ENCODE measurements at places on chromosomes 6 and 20.
A peak's percentile ranks its signal among the peaks of the same experiment; 100 is the strongest.

- H3K27me3 ChIP-seq = peaks cover 13% of the 10 kb centered on the region
- no peak overlapping the region for H3K4me3 ChIP-seq
- H3K4me1 ChIP-seq = no peaks in the 10 kb centered on the region
- no peak overlapping the region for H3K27ac ChIP-seq
- DNase-seq = no peak
Observed at GRCh38 chr6:139858429-139858828, 484.0 kb upstream of the CITED2 start.

DNA sequence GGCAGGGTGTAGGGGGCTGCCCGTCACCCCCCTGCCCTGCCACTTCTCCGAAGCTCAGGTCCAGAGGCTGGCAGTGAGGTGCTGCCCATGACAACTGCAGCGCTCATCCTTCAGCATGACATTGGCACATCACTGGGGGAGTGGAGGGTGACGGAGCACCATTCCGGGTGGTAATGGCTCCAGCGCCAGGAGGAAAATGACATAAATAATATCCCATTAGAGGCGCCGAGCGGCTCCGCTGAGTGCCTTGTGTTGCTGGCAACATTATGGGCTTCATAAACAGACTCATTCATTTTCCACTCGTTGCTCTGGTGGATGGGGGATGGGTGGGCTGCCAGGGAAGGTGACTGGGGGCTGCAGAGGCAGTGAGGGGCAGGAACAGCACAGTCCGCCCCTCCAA is 56.9 kb upstream of the CTNNBL1 start:
- H3K27me3 ChIP-seq = peaks cover 18% of the 10 kb centered on the region
- no peak overlapping the region for H3K4me3 ChIP-seq
- H3K36me3 ChIP-seq = no peaks in the 10 kb centered on the region

DNA sequence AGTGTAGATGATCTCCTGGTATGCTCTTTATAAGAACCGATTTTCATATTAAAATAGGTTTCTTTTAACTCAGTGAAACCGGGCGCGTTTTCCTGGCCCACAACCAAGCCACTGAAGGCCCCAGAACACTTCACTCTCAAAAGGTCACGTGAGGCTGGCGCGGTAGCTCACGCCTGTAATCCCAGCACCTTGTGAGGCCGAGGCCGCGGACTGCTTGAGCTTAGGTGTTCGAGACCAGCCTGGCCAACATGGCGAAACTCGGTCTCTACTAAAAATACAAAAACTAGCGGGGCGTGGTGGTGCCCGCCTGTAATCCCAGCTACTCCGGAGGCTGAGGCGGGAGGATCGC is 402 bp upstream of the TAF8 start:
- DNase-seq = no peak
- H3K4me1 ChIP-seq = peaks cover 67% of the 10 kb centered on the region
- H3K27me3 ChIP-seq = no peaks in the 10 kb centered on the region
- peak overlapping the region; percentile 98 for H3K4me3 ChIP-seq
- peak overlapping the region; percentile 99 for H3K27ac ChIP-seq

- peak overlapping the region; percentile 23 for H3K4me3 ChIP-seq
- peaks cover 57% of the 10 kb centered on the region for H3K4me1 ChIP-seq
- H3K36me3 ChIP-seq = peaks cover 1% of the 10 kb centered on the region
- peak; percentile 77 for DNase-seq
Observed at GRCh38 chr6:137944793-137945498, 77.9 kb downstream of the TNFAIP3 start.

DNA sequence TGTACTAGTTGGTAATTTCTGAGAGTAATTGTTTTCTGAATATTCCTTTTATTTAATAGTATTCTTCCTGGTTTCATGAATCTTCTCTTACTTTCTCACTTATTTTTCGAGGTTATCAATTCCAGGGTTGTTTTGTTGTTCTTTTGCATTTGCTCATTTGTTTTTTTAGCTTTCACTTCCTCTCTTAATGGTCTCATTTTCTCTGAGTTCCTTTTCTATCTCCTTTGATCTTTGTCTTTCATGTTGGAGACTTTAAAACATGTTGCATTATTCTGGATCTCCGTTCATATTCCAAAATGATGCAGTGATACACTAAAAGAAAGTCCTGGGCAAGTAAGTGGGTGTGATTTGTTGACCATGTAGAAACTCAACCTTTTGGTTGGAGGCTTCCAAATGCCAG is 345.3 kb upstream of the SLC35B3 start:
- no peak for DNase-seq
- no peaks in the 10 kb centered on the region for H3K4me1 ChIP-seq
- H3K27ac ChIP-seq = no peak overlapping the region
- no peaks in the 10 kb centered on the region for H3K27me3 ChIP-seq
- no peaks in the 10 kb centered on the region for H3K36me3 ChIP-seq

DNA sequence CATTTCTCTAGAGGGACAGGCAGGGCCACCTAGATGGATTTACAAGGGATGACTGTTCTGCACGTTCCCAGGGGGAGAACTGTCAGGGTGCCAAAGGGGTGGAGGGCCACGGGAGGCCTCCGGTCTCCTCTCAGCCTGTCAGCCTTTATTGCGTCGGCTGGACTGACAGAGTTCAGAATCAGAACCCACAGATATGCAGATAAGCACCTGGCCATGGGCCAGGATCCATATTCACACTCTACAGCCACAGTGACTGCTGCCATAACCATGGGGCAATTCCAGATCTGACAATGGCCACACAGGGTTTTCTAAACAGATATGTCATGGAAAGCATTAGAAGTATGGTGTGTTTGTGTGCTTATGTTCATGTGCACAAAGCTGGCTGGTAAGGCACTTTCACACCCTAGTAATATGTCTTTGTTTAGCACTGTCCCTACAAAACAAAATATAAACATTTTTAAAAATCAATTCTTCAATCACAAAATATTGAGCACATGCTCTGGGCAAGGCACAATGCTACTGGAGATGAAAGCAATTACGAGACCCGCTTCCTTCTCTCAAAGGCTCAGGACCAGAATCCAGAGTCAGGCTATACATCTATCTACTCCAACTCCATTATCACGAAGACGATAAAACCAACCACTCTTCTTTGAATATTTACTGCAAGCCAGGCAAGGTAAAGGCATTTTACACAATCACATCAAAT is 29.1 kb downstream of the TRAM2 start:
- H3K27me3 ChIP-seq = no peaks in the 10 kb centered on the region
- H3K27ac ChIP-seq = no peak overlapping the region
- H3K4me3 ChIP-seq = no peak overlapping the region
- peaks cover 10% of the 10 kb centered on the region for H3K4me1 ChIP-seq
- DNase-seq = no peak

GRCh38 chr20:41222703-41223102 is 85.4 kb downstream of the PLCG1 start:
- H3K36me3 ChIP-seq = no peaks in the 10 kb centered on the region
- no peak for DNase-seq
- no peak overlapping the region for H3K27ac ChIP-seq
- H3K4me3 ChIP-seq = no peak overlapping the region
- H3K4me1 ChIP-seq = no peaks in the 10 kb centered on the region
- H3K27me3 ChIP-seq = no peaks in the 10 kb centered on the region

DNA sequence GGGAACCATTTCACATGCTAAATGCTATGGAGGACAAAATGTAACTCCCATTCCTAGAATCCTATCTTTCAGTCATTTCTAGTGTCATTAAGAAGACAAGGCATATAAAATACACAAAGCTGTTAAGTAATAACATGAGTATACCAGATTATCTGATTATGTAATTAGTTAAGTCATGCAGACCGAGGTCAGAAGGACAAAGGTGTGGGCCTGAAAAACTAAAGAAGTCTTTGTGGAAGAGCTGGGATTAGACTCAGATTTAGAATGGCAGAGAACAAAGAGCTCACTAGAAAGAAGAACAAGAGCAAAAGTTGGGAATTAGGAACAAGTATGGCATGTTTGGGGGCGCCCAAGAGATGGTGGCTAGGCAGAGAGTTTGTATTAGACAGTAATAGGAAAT is 37.0 kb downstream of the EFHC1 start:
- H3K36me3 ChIP-seq = no peaks in the 10 kb centered on the region
- H3K27me3 ChIP-seq = peaks cover 3% of the 10 kb centered on the region
- no peak overlapping the region for H3K4me3 ChIP-seq
- DNase-seq = no peak
- H3K4me1 ChIP-seq = peaks cover 1% of the 10 kb centered on the region

- peaks cover 3% of the 10 kb centered on the region for H3K27me3 ChIP-seq
- H3K27ac ChIP-seq = no peak overlapping the region
- H3K4me1 ChIP-seq = no peaks in the 10 kb centered on the region
- no peak for DNase-seq
- H3K4me3 ChIP-seq = no peak overlapping the region
- H3K36me3 ChIP-seq = no peaks in the 10 kb centered on the region
Observed at GRCh38 chr6:159378411-159379328, 209.5 kb downstream of the FNDC1 start.

DNA sequence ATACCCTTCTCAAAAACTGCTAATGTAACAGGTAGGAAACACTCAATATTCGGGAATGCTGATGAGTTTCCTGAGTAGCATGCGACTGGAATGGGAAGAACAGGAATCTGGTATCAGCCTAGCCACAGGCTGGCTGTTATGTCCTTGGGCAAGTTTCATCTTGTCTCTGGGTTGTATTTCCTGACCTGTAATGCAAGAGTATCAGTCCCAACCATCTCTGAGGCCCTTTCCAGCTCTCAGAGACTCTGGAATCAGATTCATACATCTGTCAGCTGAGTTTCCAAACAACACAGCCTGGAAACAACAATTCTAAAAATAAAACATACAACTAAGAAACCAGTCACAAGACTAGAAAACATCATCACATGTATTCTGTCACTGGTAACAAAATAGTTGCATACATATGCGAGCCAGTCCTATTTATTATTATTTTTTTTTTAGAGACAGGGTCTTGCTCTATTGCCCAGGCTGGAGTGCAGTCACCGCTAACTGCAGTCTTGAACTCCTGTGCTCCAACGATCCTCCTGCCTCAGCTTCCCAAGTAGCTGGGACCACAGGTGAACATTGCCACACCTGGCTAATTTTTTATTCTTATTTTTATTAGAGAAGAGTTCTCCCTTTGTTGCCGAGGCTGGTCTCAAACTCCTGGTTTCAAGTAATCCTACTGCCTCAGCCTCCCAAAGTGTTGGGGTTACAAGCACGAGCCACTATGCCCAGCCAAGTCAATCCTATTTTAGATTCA is 16.7 kb upstream of the TFAP2A start:
- H3K27ac ChIP-seq = no peak overlapping the region
- peaks cover 15% of the 10 kb centered on the region for H3K4me1 ChIP-seq
- DNase-seq = no peak
- H3K4me3 ChIP-seq = no peak overlapping the region
- no peaks in the 10 kb centered on the region for H3K36me3 ChIP-seq
- peaks cover 25% of the 10 kb centered on the region for H3K27me3 ChIP-seq

GRCh38 chr6:142803032-142803431 is 141.9 kb downstream of the HIVEP2 start:
- H3K4me3 ChIP-seq = no peak overlapping the region
- peaks cover 56% of the 10 kb centered on the region for H3K4me1 ChIP-seq
- no peaks in the 10 kb centered on the region for H3K27me3 ChIP-seq
- peaks cover 46% of the 10 kb centered on the region for H3K36me3 ChIP-seq
- DNase-seq = no peak

- H3K36me3 ChIP-seq = no peaks in the 10 kb centered on the region
- H3K4me3 ChIP-seq = no peak overlapping the region
- DNase-seq = no peak
- no peaks in the 10 kb centered on the region for H3K4me1 ChIP-seq
- H3K27me3 ChIP-seq = no peaks in the 10 kb centered on the region
Observed at GRCh38 chr20:12815231-12815768, 193.5 kb upstream of the SPTLC3 start.

DNA sequence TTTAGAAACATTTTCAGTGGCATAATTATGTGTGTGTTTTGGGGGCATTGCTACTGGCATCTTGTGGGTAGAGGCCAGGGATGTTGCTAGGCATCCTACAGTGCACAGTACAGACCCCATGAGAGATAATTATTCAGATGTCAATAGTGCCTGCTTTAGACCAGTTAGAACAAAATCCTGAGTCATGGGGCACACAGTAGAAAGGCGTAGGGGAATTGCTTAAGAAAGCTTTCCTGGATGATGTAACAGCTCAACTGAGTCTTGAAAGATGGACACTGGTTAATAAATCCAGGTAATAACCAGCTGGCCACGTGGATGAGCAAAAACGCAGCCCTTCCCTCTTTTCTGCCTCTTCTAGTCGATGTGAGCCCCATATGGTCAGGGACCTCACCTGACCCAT is 51.1 kb downstream of the KCNB1 start:
- no peak overlapping the region for H3K4me3 ChIP-seq
- H3K27ac ChIP-seq = no peak overlapping the region
- H3K27me3 ChIP-seq = peaks cover 26% of the 10 kb centered on the region
- DNase-seq = no peak
- no peaks in the 10 kb centered on the region for H3K36me3 ChIP-seq

GRCh38 chr6:157625764-157626163 is 197.3 kb upstream of the SNX9 start:
- DNase-seq = no peak
- H3K4me1 ChIP-seq = peaks cover 8% of the 10 kb centered on the region
- no peaks in the 10 kb centered on the region for H3K27me3 ChIP-seq
- peaks cover 4% of the 10 kb centered on the region for H3K36me3 ChIP-seq

DNA sequence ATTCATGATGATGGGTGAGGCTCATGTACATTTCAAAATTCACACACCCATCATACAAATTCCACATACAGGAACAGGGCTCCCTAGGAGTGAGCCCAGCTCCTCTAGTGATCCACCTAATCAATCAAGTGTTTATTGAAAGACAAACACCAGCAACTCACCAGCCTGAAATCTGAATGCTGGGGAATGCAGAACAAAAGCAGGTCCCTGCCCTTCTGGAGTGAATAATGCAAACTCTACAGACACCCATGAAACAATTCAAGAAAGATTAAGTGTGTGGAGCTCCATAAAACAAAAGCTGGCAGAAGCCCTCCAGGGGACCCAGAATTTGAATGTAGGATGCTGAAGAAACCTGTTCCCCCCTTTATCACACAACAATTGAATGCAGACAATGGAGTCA is 396.7 kb upstream of the JARID2 start:
- H3K27ac ChIP-seq = no peak overlapping the region
- peaks cover 1% of the 10 kb centered on the region for H3K4me1 ChIP-seq
- no peaks in the 10 kb centered on the region for H3K36me3 ChIP-seq
- DNase-seq = no peak
- no peaks in the 10 kb centered on the region for H3K27me3 ChIP-seq
- H3K4me3 ChIP-seq = no peak overlapping the region

DNA sequence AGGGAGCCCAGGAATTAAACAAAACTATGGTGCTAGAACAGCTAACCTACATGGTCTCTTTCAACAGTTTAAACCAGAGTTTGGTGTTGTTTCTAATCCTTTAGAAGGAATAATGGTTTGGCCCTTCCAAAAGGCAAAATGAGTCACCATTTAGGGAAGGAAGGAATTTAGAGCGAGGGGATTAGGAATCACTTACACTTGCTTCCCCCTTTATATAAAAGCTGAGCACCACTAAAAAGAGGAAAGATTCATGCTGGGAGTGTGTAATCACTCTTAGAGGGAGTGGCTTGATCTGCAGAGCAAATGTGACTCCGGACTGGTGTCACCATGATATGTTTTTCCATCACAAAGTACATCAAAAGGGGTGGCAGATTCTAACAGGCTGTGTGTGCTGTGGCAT is 63.6 kb downstream of the F13A1 start:
- no peaks in the 10 kb centered on the region for H3K36me3 ChIP-seq
- no peaks in the 10 kb centered on the region for H3K4me1 ChIP-seq
- DNase-seq = no peak
- H3K27ac ChIP-seq = no peak overlapping the region
- H3K4me3 ChIP-seq = no peak overlapping the region

GRCh38 chr6:8934318-8934717 is 499.0 kb upstream of the SLC35B3 start:
- H3K27ac ChIP-seq = no peak overlapping the region
- H3K36me3 ChIP-seq = no peaks in the 10 kb centered on the region
- no peak for DNase-seq
- no peaks in the 10 kb centered on the region for H3K4me1 ChIP-seq
